ENCODE measurements at places on chromosomes 12 and 14.

DNA sequence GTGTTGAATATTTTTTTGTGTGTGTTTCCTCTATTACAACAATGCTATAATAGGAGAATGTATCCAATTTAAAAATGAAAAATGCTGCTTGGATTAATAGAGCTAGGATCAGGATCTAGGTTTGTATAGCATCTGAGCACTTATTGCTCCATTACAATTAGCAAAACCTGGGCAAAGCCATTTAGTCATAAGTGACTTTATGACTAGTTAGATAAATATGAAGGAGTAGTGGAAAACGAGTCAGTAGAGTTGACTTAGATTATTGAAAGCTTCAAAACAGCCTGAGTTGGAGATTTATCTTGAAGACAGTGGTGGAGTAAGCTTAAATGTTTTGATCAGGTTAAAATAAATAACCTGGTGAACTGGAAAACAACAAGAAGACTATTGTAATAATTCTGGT lies 2.8 kb downstream of the MED21 start:
- DNase-seq, result no peak

GRCh38 chr12:44876544-44877410 lies 662 bp upstream of the NELL2 start:
- peak; percentile 19 for DNase-seq

- DNase-seq, result no peak
Measured at GRCh38 chr12:52145228-52146088, 46.4 kb downstream of the KRT80 start.

GRCh38 chr12:33724867-33725266 lies 285.2 kb upstream of the SYT10 start:
- DNase-seq, result no peak

DNA sequence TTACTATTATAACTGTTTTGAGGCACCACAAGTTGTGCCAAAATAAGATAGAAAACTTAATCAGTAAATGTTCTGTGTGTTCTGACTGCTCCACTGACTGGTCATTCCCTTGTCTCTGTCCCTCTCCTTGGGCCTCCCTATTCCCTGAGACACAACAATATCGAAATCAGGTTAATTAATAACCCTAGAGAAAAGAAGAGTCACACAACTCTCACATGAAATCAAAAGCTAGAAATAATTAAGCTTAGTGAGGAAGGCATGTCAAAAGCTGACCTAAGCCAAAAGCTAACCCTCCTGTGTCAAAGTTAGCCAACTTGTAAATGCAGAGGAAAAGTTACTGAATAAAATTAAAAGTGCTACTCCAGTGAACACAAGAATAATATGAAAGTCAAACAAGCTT lies 53.8 kb upstream of the CCDC196 start:
- DNase-seq, result no peak

DNA sequence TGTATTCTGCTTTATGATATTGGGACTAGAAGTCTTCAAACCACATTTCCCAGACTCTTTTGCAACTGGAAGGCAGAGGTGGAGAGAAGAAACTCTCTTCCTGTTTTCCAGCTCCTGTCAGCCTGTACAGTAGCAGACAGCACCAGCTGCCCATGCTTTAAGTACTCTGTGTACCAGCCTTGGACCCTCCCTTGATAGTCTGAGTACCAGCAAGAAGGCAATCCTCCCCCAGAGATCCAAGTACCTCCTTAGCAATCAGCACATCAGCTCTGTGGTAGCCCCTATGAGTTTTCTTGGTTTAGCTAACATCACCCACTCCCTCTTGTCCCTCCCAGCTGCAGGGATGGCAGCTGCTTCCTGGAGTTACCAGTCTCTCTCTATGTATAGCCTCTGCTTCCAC lies 56.3 kb downstream of the STXBP6 start:
- DNase-seq, result no peak

GRCh38 chr14:65277580-65278270 lies 134.8 kb upstream of the FUT8 start:
- no peak for DNase-seq

- DNase-seq, result no peak
Measured at GRCh38 chr12:66838366-66838765, 159.5 kb upstream of the GRIP1 start.

GRCh38 chr12:116637589-116638150 lies 78.5 kb downstream of the MAP1LC3B2 start:
- no peak for DNase-seq

DNA sequence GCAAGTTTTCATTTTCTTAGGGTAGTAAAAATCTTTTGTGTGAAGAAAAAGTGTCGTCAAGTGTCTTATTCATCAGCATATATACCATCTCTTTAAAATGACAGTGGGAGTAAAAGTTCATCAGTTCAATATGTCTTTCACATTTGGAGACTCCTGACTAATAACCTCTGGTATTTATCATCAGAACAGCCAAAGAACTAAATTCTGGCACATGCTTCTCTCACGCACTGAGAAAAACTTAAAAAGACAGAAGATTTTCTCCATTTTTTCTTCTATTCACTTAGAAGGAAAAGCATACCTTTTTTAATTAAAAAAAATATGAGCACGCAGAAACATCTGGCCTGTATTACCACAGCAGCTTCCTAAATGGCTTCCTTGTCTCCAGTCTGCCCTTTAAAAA lies 265.7 kb downstream of the AKAP6 start:
- no peak for DNase-seq

GRCh38 chr12:10363914-10364814 lies 25.7 kb downstream of the KLRK1 start:
- DNase-seq, result no peak

DNA sequence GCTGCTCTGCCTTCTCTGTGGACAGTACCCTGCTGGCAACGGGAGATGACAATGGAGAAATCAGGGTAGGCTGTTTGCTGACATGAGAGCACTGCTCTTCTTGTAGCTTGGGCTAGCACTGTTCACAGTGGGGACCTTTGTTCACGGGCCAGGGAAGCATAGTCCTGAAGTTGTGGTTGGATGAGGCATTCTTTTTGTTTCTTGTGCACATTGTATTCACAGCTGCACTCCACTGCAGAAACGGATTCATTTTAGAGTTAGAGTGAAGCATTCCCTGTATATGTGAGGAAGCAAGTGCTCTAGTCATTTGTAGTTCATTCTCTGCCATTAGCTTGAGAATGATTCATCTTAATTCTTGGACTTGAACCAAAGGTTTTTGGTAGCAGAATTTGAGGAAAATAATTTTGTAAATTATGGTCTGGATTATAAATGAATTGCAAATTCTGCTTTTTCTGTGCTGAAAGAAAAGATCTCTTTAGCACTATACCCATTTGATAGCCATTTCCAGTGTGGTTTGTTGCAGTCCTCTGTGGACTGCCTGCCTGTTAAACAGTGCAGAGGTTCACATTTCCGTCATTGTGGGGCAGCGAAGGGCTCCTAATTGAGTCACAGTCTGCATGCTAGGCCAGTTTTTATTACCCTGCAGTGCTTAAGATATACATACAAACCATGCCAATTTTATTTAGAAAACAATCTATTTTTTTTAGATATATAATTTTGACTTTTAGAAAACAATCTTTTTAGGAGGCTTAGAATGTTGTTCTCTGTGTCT lies 80.6 kb downstream of the APAF1 start:
- peak; percentile 49 for DNase-seq

All from stimulated activated CD4-positive, alpha-beta T cell treated with anti-CD3 and anti-CD28 coated beads, Interleukin-4, amount 100 ng/mL, for 48 hours (primary cell).